EH (cell line): ENCODE measurements at places on chromosomes 3 and 15.

GRCh38 chr15:38216763-38217162, 35.9 kb upstream of the SPRED1 start:
- DNase-seq = peak; percentile 38

DNA sequence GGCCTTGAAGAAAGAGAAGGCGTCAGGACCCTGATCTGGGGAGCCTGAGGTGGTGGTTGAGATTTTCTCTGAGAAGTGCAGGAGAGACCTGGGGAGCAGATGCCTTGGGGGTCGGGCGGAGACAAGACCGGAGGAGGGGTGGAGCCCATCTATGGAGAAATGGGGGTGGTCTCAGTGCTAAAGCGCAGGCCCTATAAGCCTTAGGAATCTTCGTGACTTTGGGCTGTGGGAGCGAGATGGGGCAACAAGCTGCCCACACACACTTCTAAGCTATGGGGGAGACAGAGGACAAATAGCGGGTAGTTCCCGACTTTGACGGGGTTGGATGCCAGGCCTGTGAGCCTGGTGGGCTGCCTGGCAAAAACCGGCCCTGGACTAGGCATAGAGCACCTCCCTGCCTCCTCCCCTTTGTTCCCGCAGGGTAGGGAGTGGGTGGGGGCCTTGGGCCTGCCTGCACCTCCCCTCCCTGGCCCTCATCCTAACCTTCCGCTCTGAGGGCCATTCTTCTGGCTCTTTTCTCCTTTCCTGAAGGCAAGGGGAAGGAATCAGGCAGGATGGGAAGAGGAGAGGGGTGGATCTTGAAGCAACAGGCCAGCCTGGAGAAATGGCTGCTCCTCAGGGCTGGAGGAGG, 880 bp downstream of the NISCH start:
- DNase-seq = peak; percentile 60

GRCh38 chr15:65033659-65034269, 4.3 kb upstream of the MTFMT start:
- peak; percentile 60 for DNase-seq

GRCh38 chr3:14042680-14043079, 82.0 kb downstream of the CHCHD4 start:
- DNase-seq = peak; percentile 77

- no peak for DNase-seq
These were observed 18.6 kb upstream of the SEC13 start for GRCh38 chr3:10339376-10339955.

DNA sequence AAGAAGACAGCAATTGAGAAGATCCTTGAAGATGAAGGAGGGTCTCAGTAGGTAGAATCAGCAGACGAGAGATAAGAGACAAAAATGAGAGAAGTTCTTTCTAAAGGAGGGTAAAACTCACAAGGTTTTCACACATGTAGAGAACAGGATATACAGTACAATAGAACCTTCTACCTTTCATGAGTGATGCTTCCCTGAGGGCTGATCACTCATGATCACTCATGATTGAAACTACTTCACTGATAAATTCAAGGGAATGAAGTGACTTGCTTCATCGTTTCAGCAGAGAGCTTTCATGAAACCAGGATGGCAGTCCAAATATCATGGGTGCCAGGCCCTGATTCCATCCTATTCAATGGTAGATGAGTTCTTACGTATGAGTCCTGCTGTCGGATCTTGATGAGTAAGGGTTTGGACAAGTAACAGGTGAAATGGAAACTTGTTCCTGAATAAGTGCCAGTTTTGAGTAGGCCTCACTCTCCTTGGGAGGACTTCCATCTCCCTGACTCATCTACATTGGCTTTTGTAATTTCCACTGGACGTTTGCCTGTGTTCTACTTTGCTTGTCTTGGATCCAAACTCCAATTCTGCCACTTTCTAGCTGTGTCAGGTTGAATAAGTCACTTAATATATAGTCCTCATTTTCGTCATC, 9.6 kb upstream of the CLDN16 start:
- no peak for DNase-seq
